AG09309 (cell line): ENCODE measurements at places on chromosomes 3 and 15.
A peak's percentile ranks its signal among the peaks of the same experiment; 100 is the strongest.

DNA sequence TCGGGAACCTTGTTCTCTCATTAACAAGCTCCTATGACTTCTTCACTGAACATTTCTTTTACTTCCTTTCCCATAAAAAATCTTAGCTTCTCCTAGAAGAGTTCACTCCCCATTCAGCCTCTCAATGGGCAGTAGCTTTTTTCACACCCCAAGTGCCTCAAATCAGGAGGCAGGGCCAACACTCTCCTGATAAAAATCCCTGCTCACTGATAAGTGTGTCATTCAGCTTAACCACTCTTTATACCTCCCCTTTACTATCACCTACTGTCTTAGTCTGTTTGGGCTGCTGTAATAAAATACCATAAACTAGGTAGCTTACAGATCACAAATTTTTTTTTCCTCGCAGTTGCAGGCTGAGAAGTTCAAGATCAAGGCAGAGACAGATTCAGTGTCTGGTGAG lies 400.4 kb downstream of the WDR72 start:
- DNase-seq = no peak

- DNase-seq = no peak
These were observed 14.9 kb downstream of the MUC4 start for GRCh38 chr3:195796795-195797194.

DNA sequence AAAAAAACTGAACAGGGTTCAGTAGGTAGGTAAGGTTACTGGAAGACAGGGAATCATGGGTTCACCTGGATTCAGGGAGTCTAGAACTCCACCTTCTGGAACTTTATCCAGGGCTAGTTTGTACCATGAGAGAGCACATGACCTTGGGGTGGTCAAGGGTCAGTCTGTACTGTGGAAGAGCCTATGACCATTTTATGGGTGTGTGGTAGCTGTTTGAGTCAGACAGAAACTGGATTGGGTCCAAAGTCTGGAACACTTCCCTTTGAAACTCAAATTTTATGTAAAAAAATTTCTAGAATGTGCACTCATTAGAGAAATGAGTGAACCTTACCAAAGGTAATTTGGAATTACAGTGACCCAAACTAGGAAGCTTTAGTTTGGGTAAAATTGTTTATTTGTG lies 486.0 kb upstream of the AGTR1 start:
- no peak for DNase-seq

GRCh38 chr3:139811331-139811730 lies 123.7 kb upstream of the CLSTN2 start:
- DNase-seq = no peak

DNA sequence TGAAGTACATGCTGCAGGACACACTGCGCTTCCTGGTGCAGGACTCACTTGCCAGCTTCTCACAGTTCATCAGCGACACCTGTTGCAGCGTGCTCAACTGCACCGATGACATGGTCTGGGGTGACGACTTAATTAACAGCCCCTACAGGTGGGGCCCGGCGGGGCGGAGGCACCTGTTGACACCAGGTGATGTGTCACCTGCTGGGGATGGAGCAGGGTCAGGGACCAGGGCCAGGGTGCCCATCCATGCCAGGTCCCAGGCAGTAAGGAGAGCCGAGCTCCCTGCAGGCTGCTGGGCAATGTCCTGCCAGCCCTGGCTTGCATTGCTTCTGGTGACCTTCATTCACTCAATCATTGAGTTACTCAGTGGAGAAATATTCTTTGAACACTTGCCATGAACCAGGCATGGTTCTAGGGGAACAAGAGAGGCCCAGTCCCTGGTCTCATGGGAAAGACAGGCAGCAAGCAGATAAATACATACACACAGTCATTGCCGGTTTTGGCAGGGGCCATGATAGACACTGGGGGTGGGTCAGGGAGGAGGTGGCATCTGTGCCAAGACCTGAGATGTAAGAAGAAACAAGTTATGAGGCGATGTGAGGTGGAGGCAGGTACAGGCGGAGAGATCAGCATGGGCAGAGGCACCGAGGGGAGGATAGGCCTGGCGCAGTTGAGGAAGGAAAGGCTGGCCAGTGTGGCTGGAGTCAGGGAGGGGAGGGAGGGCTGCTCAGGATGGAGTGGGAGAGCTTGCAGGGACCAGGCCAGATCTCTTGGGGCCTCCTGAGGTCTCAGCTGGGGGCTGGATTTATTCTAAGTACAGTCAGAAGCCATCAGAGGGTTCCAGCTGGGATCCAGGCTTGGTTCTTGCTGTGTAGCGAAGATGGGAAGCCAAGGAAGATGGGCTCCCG lies 30.8 kb downstream of the DNAH1 start:
- DNase-seq = peak; percentile 11

DNA sequence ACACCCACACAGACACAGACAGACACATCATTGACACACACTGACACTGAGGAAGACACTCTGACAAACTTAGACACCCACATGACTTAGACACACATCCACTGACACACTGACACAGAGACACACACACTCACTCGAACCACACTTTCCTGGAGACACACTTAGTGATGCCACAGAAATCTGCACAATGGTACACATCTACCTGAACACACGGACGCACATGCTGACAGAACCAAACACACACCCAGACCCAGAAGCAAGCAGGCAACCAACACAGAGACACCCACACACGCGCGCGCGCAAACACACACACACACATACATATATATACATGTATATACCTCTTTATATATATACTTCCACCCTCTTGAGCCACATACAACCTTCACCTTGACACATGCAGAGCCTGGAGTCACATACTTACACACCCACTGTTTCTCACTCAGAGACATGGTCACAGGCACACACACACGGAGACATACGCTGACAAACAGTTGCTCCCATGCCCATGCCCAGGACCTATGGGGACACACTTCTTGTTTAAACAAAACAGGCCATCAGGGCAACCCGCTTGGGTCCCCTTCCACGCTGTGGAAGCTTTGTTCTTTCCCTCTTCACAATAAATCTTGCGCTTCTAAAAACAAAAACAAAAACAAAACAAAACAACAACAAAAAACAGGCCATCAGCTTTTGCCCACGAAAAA lies 913 bp upstream of the SCN5A start:
- DNase-seq = no peak

DNA sequence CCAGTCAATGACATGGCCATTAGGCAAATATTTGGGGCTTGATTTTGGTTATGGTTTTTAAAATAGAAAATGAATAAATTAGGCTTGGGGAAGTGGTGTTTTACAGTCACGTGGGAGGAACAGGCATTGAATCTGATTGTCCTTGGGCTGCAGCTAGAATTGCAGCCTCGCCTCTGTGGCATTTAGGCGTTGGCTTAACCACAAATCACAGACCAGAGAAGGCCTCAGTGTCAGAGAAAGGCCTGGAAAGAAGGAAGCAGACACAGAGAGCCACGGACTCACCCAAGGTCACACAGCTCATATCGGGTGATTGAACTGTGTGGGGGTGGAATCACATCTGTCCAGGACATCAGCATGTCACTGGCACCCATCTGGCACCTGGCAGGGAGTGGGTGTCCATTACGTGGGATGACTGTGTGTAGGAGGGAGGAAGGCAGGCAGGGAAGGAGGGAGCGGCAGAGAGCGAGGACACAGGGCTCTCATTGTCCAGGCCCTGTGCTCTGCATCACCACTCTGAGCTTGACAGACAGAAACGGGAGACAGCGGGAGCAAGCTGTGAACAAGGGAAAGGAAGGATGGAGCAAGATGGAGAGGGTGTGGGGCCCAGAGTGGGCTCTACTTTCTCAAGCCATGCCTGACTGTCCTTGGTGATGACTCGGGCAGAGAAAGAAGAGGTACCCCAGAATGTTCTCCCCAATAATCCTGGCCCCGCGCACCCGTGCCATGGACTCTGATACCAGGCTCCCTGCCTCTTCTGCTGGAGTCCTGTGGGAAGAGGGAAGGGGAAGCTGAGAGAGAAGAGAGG lies 186.4 kb downstream of the FAM43A start:
- DNase-seq = peak; percentile 21

DNA sequence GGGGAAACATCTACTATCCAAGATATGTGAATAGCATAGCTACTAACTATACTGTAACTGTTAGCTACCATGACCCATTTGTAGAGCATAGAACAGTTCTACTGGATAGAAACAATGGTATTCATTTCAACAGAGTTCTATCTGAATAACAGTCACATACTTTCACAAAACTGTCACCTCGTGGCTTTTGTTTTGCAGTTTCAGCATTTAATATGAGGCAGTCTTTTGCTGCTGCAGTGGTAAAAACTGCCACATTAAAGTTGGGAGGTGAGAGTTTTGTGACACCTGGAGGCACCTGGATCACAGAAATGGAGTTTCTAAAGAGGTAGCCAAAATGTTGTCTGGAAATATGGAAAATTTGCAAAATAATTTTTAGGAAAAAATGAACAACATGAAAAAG lies 578.0 kb downstream of the UNC13C start:
- no peak for DNase-seq

DNA sequence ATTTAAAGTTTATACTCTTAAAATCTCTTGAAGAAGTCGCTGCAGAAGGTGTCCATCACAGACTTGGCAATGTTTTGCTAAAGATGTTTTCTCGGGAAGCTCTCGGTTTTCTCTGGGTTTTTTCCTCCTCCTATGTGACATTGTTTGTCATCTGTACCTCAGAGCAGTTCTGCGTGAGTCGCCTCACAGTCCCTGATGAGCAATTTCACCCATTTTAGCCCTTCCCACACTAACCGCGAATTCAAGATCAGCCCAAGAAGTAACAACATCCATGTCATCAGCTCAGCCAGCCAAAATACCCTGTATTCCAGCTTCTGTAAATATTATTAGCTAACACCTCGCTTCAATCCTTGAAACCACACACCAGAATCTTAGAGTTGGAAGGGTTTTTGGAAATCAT lies 224.3 kb upstream of the SETMAR start:
- no peak for DNase-seq

DNA sequence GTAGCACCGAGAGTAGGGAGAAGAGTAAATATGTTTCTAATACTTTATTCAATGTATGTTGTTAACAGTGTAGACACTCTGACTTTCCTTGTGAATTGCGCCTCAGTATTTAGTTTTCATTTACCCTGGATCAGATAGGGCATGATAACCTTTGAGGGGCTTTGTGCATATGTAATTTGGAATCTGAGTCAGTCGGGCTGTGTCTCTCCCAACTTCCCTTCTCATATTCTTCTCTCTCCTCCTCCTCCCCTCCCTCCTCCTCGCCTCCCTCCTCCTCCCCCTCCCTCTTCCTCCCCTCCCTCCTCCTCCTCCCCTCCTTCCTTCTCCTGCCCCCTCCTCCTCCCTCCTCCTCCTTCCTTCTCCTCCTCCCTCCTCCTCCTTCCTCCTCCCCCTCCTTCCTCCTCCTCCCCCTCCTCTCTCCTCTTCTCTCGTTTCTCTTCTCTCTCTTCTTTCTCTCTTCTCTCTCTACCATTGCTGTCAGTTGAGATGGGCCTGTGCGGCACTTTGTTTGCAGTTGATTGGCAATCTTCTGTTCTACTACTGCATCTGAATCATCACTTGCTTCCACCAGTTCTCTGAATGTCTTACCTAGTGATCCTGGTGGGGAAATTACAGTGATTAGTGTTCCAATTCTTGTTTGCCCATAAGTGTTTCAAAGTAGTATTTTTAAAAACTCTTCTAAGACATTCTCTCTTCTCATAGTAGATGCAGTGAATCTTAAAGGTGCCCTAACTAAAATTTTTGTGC lies 162.3 kb downstream of the PGPEP1L start:
- no peak for DNase-seq

DNA sequence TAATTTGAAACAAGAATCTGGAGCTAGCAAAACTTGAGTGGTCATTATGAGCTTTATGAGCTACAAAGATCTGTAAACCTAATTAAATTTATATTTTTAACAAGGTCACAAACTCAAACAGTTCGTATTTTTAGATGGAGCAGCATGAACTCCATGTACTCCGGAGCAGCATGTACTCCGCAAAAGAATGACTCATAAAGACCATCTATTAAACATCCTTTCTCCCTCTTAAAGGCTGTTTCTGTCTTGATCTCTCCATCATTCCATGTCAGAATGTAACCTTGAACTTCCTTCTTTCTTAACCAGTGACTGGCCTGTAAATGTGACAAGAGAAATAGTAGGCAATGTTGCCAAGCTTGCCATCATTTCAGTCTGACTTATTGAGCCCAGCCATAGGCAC lies 696.9 kb downstream of the ZNF385D start:
- DNase-seq = no peak

- DNase-seq = no peak
These were observed 10.6 kb downstream of the ALAS1 start for GRCh38 chr3:52208556-52208955.

DNA sequence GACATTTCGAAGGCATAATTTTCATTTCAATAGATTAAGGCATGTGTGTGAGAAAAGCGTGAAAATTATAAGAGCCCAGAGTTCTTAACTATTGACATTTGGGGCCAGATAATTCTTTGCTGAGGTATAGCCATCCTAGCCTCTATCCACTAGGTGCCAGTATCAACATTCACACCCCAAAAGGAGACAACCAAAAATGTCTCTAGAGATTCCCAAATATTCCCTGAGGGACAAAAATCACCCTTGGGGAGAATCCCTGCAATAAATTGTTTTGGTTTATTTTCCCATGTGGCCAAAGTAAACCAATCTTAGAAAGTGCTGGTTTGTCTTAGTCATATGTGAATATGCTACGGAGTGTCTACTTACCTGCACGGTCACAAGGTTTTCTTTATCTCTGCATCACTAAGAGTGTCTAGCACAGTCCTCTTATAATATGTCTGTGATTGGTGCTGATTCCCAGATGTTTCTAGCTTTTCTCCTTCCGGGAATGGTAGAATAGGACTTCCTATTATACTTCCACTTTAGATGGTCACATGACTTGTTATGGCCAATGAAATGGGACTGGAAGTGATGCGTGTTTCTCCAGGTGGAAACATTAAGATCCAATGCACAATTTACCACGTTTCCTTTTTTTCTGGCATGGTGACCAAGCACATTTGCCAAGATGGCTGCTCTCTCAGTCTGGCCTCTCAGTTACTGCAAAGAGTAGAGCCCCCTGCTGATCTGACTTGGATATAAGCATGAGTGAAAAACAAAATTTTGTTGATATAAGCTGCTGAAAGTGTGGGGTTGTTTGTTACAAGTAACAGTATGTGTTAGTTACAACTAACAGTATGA lies 8.0 kb upstream of the KBTBD8 start:
- DNase-seq = no peak

GRCh38 chr3:168102735-168103410 lies 7.1 kb upstream of the GOLIM4 start:
- no peak for DNase-seq

DNA sequence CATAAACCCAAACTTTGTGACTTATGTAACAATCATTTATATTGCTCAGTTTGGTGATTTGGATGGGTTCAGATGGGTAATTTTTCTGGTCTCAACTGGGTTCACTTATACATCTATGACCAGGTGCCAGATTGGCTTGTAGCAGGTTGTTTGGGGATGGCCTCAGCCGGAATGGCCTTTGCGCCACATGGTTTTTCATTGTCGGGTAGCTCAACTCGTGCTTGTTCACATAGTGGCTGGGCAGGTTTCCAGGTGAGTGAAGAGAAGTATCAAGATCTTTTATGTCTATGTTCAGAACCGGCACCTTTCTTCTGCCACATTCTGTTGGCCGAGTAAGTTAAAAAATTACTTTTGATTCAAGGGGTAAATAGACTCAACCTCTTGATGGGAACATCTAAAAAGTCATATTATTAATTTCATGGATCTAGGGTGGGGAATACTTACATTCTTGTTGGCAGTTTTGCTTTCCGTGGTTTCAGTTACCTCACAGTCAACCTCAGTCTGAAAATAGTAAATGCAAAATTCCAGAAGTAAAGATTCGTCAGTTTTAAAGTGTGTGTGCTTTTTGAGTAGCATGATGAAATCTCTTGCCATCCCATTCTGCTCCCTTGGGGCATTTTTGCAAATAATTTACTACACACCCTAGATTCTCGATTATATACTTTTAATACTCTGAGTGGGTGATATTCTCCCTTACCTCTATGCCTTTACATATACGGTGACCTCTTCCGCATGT lies 745.7 kb upstream of the CCDC54 start:
- DNase-seq = no peak

GRCh38 chr3:157477441-157477840 lies 25.8 kb downstream of the VEPH1 start:
- DNase-seq = no peak
